ENCODE measurements at places on chromosomes 4 and X.

DNA sequence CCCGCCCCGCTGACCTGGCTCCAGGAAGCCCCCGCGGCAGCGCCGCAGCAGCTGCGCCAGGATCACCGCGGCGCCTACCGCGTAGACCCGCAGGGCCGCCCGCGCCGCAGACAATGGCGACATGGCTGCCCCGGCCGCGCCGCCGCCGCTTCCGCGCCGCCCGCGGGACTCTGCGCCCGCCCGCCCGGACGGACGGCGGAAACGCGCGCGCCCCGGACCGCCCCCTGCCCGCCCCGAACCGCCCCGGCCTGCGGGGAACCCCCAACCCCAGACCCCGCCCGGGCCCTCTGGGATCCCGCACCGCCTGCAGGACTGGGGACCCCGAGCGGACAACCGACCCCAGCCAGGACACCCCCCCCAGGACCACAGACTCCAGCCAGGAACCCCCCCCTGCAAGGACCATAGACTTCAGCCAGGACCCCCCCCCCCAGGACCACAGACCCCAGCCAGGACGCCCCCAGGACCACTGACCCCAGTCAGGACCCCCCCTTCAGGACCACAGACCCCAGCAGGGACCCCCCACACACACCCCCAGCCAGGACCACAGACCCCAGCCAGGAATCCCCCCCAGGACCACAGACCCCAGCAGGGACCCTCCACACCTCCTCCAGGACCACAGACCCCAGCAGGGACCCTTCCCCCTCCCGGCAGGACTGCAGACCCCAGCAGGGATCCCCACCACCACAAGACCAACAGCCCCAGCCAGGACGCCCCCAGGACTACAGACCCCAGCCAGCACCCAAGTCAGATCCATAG is at the start of the genes DHRSX and ZBED1:
Gene DHRSX (minus strand): TSS at position 174 of the 756 bp plus-strand sequence. CDS start 51 bp downstream, at position 123.
Gene ZBED1 (minus strand): TSS at position 174 of the 756 bp plus-strand sequence. CDS start 10,257 bp downstream, outside the sequence.
- peak; percentile 57 for ATAC-seq

GRCh38 chrX:13741695-13742094 is 7.1 kb downstream of the OFD1 start:
- no peak for ATAC-seq

GRCh38 chrX:119755981-119756533 is 2.3 kb upstream of the SOWAHD start:
- ATAC-seq = no peak

DNA sequence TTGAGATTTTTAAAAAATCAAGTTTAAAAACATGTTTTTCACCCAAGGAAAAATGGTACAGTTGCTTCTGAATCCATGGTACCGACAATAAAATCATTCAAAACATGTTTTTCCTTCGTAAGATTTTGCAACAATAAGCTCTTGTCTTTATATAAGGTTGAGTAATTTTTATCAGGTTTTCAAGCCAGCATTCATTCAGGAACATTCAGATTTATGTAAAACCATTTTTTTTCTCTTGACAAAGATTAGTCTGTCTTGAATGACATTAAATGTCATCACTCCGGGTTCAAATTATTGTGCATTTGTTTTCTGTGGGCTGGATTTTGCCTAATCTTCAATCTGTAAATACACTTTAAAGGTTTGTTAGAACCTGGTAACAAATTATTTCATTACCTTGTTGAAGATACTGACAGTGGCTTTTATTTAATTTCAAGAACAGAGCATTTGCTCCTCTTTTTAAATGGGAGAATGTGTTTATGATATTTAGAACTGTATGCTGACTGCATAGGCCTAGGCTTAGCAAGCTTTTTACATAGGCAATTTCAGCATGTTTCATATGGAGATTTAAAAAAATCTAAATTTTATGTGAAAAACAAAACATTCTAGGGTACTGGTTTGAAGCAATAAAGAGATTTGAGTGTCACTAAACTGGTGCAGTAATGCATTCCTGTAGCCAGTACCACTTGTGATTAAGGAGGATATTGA is 336.4 kb upstream of the HAND2 start:
- no peak for ATAC-seq

GRCh38 chr4:40269133-40269532 is 66.0 kb upstream of the CHRNA9 start:
- ATAC-seq = no peak

- no peak for ATAC-seq
Measured at GRCh38 chrX:132742246-132742645, 216.2 kb downstream of the HS6ST2 start.

GRCh38 chrX:24184018-24184417 is 34.5 kb downstream of the ZFX start:
- no peak for ATAC-seq

Data from SK-N-SH treated with all-trans-retinoic acid at 6 μM for 48 hours (cell line).